ENCODE measurements at places on chromosomes 2 and 18. TPM values are rescaled to one million over a fixed set of nuclear protein-coding genes. Genes with fewer than 3 reads are reported as not detected.

- DNase-seq: no peak
These were observed 250.5 kb upstream of the SKOR2 start for GRCh38 chr18:47501946-47502345.

DNA sequence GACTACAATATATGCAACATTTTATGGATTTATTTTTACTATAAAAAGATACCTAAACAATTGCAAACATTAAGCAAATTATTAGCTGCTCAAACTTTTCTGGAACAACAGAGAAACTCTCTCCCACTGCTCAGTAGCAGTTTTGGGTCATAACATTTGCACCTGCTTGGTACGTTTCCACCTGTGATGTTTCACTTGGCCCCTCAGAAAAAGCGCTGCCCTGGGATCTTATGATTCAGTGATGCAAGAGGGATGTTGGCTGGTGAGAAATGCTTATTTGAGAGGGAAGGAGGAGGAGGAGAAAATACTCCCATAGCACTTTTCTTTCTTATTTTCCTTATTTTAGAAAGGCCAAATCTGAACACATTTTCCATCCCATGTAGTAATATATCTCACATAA lies 9.2 kb downstream of the IRS1 start:
- DNase-seq: peak; percentile 16

GRCh38 chr2:43537137-43537536 lies 58.7 kb downstream of the THADA start:
- peak; percentile 34 for DNase-seq

DNA sequence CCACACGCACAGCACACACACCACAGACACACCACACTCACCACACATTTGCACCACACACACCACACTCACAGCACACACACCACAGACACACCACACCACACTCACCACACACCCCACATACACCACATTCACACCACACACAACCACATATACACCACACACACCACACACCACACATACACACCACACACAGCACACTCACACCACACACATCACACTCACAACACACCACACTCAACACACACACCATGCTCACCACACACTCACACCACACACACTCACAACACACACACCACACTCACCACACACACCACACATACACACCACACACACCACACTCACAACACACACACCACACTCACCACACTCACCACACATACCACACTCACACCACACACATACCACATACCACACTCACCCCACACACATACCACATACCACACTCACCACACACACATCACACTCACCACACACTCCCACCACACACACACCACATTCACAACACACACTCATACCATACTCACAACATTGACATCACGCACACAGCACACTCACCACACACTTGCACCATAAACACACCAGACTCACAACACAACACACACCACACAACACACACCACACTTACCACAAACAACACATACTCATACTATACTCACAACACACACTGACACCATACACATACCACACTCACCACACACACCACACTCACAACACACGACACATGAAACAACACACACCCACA lies 60.0 kb downstream of the SDC1 start:
- no peak for DNase-seq

- peak; percentile 68 for DNase-seq
These were observed 83.4 kb downstream of the SLC25A12 start for GRCh38 chr2:171810422-171811244.

- DNase-seq: no peak
These were observed 852 bp upstream of the KCNH7 start for GRCh38 chr2:162839419-162839818.

The SERPINB7 gene
- not detected for total RNA-seq

DNA sequence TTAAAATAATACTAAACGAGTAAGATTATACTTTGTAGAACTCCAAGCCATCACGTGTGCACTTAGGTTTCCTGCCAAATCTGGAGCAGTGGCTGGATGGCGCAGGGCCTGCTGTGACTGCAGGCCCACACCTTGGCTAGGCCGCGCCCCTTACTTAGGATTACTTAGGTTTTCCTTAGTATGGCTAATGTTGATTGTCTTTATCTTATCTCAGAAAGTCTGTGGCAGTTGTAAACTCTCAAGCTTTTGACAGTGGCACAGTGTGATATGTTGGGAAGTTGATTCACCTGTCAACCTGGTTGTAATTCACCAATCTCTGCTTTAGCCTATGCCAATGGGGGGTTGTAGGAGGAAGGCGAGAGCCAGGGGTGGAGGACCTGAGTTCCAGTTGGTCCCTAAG lies 208.4 kb downstream of the ZNF407 start:
- DNase-seq: peak; percentile 58

- no peak for DNase-seq
These were observed 222.8 kb downstream of the FBXO15 start for GRCh38 chr18:73924836-73925235.

GRCh38 chr2:26640331-26640745 lies 828 bp downstream of the CIB4 start:
- DNase-seq: peak; percentile 28

DNA sequence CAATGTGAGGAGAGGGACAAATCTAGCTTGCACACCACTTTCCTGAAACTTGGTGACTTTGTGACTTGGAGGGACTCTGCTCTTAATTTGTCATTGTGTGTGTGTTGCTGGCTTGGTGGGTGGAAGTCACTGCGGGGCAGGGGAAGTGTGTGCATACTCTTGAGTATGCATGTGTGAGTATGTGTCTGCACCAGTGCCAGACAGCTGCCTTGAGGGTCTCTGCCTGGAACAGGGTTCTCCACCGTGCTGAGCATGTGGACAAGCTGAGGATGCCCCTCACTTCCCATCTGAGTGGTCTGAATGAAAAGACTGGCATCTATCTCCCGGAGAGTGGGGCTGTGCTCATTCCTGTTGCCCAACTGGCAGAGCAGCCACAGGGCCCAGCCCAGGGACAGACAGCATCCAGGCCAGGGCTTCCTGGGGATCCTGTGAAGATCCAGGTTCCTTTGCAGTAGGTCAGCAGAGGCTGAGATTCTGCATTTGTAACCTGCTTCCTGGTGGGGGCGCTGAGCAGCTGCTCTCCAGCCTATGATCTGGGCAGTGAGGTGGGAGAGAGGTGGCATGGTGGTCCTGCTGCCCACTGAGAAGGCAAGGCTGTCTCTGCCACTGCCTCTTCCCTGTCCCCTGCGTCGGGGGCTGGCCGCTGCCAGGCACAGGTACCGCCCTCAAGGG lies 138.9 kb upstream of the HAAO start:
- DNase-seq: no peak

The OSR1 gene
- total RNA-seq: 10.7 TPM

DNA sequence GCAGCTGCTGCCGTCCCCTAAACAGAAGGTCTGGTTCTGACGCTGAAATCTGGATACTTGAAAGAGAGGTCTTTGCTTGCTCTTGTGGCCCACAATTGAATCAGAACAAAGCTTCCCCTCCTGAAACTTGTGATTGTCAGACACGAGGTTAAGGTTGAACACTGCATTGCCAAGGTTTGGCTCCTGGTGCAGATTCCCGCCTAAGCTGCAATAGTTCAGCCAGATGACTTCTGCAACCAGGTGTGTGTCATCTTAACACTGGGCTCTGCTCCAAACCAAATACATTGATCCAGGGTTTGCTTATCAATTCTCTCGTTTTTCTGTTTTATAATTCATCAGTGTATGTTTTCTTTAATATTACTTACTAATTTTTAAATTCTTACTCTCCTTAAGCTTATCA lies 14.6 kb downstream of the GKN1 start:
- no peak for DNase-seq

GRCh38 chr2:240593026-240593702 lies 6.6 kb downstream of the CAPN10 start:
- DNase-seq: no peak

The RTKN gene
- 125 TPM for total RNA-seq

The SLC9A4 gene
- total RNA-seq: 143 TPM

The GKN1 gene
- 7,706 TPM for total RNA-seq

DNA sequence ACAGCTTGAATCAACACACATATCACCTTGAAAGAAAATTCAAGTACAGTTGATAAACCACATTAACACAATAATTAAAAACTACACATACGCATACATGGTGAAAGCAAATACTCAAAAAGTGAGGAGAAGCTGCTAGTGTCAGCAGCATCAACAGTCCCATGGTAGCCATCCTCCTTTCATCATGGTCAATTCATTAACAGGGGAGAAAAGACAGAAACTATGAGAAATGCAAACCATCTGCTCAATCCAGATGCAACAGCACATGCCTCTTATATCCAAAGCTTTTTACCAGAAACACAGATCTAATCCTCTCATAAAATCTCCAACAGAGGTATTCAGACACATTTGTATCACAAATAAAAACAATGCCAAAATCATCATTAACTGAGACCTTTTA lies 81.9 kb upstream of the CHRNA1 start:
- peak; percentile 30 for DNase-seq

The SCN7A gene
- total RNA-seq: 30.4 TPM

GRCh38 chr2:98385050-98385699 lies 38.9 kb downstream of the CNGA3 start:
- DNase-seq: peak; percentile 83

DNA sequence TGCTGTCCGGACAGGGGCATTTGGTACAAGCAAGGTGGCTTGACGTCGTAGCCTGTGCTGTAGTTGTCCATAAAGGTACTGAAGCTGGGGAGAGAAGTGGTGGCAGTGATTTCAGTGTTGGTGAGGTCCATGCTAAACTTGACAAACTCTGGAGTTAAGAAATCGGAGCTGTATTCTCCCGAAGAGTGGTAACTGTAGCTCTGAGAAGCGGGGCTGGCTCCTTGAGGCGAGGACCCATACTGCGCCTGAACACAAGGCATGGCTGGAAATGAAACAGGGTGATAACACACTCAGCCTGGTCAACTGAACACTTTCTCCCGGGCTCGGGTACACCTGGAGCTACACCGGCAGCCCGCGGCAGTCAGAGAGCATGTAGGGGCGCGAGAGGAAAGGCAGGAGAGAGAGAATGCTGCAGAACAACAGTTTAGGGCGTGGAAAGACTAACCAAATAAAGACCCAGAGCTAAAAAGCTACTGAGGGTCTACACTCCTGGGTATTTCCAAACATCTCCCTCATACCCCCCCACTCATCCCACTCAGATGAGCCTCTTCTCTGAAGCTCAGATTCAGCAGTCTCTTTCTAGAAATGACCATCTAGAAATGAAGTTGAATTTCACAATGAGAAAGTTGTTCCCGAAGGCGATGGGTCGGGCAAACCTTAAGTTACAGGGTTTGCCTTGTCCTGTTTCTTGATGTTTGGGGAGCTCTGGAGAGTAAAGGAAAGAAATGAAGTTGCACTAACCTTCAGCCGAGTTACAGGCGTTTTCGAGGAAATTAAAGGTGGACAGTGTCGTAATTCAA lies 2.4 kb downstream of the NR4A2 start:
- no peak for DNase-seq

DNA sequence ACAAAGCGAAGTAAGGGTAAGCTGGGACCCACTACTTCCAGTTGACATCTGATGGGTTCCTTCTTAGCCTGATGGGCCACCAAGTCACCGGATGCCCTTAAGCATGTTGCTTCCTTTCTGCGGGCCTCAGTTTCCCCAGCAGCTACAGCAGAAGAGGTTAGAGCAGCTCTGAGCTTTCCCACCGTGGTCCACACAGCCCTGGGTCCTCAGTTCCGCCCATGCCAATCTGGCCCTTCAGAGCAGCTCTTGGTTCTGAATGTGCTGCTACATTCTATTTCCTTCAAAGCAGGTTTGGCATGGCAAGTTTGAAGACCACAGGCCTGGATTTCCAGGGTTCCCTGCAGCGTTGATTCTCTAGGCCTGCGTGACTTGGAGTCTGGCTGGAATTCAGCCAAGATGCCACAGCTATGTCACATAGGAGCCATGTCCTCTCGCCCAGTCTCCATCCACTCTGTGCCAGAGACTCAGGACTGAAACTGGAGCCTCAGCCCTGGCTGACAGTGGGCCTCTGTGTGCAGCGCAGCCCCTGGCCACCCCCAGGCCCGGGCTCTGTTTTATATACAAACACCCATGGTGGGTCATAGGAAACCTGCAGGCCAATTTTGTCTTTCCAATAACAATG lies 79.6 kb downstream of the TFCP2L1 start:
- DNase-seq: peak; percentile 75

The RFTN2 gene
- total RNA-seq: 1.6 TPM

The CCDC85A gene
- total RNA-seq: 0.89 TPM

The RAB6C gene
- total RNA-seq: not detected

GRCh38 chr18:46555724-46556123 lies 101.3 kb downstream of the LOXHD1 start:
- DNase-seq: peak; percentile 31

GRCh38 chr2:37090019-37090477 lies 5.7 kb downstream of the GPATCH11 start:
- no peak for DNase-seq

The NT5DC4 gene
- total RNA-seq: not detected

The LONRF2 gene
- 6.5 TPM for total RNA-seq

GRCh38 chr2:32783469-32783868 lies 155.6 kb downstream of the TTC27 start:
- no peak for DNase-seq

GRCh38 chr2:236159778-236160170 lies 8.4 kb downstream of the GBX2 start:
- DNase-seq: no peak

Data from stomach (tissue), 19 donors.